ENCODE measurements at places on chromosomes 2 and 18.

GRCh38 chr2:235996419-235996818 is 171.8 kb downstream of the GBX2 start:
- DNase-seq = no peak

GRCh38 chr18:70464343-70465114 is 175.7 kb downstream of the SOCS6 start:
- peak; percentile 24 for DNase-seq

DNA sequence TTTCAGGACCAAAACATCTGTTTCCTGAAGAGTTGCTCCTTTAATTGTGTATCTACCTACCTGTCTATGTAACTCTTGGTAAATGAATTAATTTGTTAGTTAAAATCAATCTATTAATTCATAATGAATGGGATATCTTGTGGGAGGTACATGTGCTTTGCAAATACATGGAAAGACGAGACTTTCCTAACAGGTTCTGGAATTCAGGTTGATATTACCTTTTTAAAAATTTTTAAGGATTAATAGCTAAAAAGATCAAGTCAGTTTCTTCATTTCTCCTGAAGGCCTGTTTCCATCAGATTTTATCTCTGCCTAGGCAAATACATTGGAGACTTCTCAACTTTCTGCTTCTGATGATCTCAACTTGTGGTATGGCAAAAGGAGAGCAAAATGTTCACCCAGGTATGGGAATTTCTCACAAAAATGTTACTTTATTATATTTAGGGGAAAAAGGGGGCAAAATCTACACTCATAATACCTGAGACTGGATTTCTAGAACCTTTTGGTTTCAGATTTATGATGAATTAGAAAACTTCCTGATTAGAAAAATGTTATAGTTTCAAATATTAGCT is 7.4 kb downstream of the TFPI start:
- DNase-seq = no peak

- DNase-seq = no peak
Measured at GRCh38 chr2:9263428-9263827, 56.8 kb downstream of the ASAP2 start.

DNA sequence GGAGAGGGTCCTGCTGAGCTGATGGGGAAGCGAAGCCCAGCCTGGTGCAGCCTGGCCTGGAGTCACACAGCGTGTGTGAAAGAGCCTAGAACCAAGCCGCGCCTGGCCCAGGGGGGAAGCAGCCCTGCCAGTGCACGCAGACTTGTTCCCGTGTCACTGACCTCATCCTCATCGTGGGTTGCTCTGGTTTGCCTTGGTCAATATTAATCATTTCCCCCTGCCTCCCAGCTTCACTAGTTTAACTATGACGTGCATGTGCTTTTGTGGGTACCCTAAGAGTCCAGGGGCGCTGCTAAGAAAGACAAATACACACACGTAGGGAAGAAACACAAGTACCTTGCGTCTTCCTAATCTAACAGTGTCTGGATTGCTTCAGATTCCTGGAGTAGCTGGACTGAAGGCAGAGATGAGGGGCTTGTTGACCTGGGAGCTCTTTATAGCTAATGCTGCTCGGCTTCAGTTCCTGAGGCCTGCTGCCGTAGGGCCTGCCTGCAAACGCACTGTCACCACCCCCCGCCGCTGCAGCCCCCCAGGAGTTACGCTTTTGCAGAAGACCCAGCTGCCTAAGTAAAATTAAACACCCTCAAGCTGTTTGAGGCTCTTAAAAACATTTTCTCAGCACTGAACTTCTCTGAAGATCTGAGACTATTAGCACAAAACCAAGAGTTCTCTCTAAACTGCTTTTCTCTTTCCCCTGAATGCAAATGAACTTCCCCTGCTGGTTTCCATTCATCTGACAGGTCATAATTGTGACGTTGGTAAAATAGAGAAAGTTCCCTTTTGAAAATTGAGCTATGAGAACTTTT is 159.2 kb downstream of the FAM210A start:
- DNase-seq = no peak

DNA sequence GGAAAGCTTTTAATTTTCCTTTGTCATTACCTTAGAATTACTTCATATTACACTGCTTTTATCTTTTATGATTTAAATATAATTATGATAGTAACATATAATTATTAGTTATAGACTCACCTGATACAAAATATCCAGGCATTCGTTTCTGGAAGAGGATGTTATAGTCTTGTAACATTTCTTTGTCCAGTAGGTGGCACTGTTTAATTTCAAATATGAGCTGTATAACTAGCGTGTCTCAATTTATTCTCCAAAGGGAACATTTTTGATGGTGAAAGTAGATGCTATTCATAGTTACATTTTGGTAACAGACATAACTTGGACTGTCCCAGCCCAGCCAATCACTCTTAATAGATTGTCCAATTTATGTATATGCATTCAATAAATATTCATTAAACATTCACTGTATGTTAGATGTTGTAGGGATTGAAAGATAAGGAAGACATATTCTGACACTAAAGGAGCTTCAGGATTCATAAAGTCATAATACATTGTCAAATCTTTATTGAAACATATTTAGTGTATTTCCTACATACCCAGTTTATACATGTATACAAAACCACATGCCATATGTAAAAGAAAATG is 19.2 kb downstream of the DAW1 start:
- DNase-seq = no peak

DNA sequence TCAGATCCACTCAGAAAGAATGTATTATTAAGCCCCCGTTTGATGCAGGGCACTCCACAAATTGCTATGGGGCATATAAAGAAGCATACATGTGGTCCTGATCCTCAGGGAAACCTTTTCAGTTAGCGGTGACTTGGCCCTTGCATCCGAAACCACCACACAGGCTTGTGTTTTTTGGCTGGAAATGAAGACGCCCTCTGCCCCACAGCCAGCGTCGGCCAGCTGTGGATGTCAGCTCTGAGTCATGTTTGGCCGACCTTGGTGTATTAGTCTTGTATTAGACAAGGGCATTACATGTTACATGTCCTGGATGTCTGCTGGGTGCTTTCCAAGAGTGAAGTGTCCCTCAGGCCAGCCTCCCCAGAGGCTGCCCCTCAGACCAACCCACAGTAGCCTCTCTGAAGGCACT is 107.6 kb upstream of the MAP3K20 start:
- no peak for DNase-seq

- DNase-seq = no peak
Measured at GRCh38 chr2:174924061-174924693, 81.0 kb downstream of the CHN1 start.

- no peak for DNase-seq
Measured at GRCh38 chr2:17084877-17085276, 419.2 kb upstream of the CYRIA start.

- no peak for DNase-seq
Measured at GRCh38 chr18:69697069-69697468, 250.6 kb downstream of the CD226 start.

- DNase-seq = no peak
Measured at GRCh38 chr2:180717588-180717987, 262.8 kb upstream of the UBE2E3 start.

DNA sequence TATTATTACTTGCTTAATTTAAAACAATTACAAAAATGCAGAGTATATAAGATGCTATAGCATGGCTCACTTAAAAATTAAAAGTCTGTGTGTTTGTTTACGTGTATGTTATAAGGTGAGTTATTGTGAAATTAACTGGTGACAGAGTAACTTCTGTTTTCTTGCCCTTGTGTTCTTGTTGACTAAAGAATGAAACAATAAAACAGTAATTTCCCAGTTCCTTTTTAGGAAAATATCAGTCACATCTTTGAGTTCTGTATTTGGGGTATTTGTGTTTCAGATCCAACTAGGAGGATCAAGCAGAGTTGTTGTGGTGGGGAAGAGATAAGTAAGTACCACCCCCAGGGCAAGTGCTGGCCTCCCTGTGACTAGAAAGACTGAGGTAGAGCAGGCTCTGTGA is 143.6 kb downstream of the CCDC148 start:
- no peak for DNase-seq

GRCh38 chr2:62192811-62193210 is 3.1 kb upstream of the B3GNT2 start:
- DNase-seq = no peak

Measured in activated T-cell treated with anti-CD3 and anti-CD28 coated beads, Interleukin-2, amount 50 U/mL, for 1 hour (primary cell).